ENCODE measurements at places on chromosomes 7 and 10.
A peak's percentile ranks its signal among the peaks of the same experiment; 100 is the strongest.

DNA sequence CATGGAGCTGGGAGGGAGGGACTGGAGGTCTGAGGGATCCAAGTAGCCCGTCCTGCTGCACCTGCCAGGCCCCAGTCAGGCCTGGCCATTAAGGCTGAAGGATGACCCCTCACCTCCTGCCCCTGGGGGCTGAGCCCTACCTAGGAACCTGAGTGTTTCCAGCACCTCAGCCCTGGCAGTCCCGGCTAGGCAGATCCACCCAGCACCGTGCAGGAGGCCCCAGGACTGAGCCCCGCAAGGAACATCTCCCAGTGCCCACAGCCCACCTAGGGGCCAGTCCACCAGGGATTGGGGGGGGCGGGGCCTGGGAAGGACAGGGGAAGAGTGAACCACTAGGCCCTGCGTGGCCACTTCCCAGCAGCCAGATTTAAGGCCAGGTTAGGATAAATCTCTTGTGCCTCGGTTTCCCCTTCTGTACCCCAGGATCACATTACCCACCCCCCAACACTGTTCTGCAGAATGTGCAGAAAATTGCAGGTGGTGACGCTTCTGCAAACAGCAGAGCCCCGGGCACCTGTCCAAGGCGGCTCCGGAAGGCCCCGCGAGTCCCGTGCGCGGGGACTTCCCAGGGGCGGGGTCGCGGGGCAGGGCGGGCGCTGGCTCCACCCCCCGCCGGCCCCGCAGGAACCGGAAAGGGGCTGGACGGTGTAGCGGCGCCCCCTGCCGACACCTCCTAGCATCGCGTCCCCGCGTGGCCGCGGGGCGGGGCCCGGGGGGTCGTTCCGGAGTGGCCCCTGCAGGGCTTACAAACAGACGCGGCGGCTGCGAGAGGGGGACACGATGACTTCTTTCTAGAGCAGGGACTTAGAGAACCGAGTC lies 55.9 kb downstream of the PWWP2B start:
- peak; percentile 70 for DNase-seq

DNA sequence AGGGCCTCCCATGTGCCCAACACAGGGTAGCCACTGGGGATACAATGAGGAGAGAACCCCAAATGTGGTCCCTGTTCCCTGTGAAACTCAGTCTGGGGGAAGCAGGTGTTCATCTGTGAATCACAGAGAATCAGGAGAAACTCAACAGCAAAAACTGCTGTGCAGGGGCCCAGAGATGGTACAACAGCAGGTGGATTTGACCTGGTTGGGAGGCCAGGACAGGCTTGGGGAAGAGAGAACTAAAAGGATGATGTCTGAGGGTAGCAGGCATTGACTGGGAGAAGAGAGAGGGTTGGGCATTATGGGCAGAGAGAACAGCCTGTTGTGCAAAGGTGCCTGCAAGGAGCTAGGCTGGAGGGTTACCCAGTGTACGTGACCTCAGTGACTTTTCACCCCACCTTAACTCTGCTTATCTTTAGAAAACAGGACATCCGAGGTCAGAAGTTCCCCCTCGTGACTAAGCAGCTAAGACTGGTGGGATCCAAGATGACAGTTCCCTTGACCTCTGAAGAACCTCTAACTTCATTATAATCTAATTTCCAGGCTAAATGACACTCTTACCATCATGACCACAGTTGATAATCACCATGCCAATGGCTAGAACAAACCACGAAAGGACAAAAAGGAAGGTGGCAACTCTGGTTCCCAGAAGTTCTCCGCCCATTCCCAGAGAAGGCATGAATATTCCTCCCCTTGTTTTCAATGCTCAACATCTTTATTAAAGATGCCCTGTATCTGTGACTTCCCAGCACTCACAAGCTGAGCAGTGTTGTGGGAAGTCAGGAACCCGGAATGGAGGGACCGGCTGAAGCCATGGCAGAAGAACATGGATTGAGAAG lies 5.1 kb upstream of the ADAMTS14 start:
- no peak for DNase-seq

- no peak for DNase-seq
Observed at GRCh38 chr10:101693651-101693977, 1.4 kb downstream of the FBXW4 start.

- DNase-seq = no peak
Observed at GRCh38 chr7:153430931-153431330, 621.3 kb upstream of the DPP6 start.

- peak; percentile 75 for DNase-seq
Observed at GRCh38 chr7:16268821-16269768, 152.2 kb downstream of the CRPPA start.

- peak; percentile 28 for DNase-seq
Observed at GRCh38 chr10:102918817-102919245, 737 bp downstream of the CNNM2 start.

- DNase-seq = peak; percentile 5
Observed at GRCh38 chr7:116736927-116737715, 65.1 kb downstream of the MET start.

- no peak for DNase-seq
Observed at GRCh38 chr10:113284635-113285034, 268.2 kb upstream of the HABP2 start.

- peak; percentile 55 for DNase-seq
Observed at GRCh38 chr7:149171892-149172533, 23.3 kb upstream of the ZNF282 start.

DNA sequence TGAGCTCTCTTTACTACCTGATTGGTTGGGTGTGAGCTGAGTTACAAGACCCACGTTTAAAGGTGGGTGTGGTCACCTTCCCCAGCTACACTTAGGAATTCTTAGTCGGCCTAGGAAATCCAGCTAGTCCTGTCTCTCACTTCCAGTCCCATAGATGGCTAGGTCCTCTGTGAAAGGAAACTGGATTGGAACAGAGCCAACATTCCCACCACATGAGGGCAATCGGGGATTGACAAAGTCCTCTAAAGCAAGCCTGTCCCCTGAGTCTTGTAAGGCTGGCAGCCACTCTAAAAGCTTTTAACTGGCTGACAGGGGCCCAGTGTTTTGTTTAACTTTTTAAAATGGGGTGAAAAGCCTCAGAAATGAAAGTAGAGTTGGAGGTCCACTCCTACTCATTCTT lies 15.1 kb upstream of the CROT start:
- DNase-seq = no peak

- no peak for DNase-seq
Observed at GRCh38 chr10:70324339-70324861, 40.6 kb upstream of the NPFFR1 start.

GRCh38 chr10:74067373-74068352 lies 69.7 kb downstream of the VCL start:
- DNase-seq = no peak

DNA sequence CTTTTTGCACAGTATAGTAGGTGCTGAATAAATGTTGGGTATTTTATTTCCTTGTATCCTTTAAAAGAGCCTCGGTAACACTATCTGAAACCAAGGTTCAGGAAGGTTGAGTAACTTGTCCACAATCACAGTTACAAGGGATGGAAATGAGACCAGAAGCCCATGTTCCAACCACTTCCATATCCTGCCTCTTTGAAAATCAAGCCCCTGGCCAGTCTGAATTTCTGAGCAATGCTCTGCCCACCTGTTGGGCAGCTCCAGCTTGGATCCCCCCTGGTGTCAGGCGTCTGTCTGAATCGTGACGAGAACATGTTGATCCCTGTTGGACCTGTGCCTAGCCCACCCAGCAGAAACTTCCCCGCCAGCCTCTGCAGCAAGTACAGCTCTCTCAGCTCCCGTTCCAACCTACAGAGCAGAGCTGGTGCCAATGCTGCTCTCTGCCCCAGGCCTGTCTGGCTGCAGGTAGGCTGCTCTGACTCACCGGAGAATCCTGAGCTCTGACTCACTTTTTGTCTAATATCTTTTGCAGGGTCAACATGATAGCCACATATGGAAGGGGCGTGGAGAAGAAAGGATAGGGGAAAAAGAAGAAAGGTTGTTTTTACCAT lies 595.5 kb downstream of the INHBA start:
- peak; percentile 72 for DNase-seq

GRCh38 chr7:4700577-4701235 lies 18.6 kb downstream of the FOXK1 start:
- DNase-seq = peak; percentile 62

GRCh38 chr10:62735464-62736167 lies 68.9 kb upstream of the ADO start:
- peak; percentile 60 for DNase-seq

DNA sequence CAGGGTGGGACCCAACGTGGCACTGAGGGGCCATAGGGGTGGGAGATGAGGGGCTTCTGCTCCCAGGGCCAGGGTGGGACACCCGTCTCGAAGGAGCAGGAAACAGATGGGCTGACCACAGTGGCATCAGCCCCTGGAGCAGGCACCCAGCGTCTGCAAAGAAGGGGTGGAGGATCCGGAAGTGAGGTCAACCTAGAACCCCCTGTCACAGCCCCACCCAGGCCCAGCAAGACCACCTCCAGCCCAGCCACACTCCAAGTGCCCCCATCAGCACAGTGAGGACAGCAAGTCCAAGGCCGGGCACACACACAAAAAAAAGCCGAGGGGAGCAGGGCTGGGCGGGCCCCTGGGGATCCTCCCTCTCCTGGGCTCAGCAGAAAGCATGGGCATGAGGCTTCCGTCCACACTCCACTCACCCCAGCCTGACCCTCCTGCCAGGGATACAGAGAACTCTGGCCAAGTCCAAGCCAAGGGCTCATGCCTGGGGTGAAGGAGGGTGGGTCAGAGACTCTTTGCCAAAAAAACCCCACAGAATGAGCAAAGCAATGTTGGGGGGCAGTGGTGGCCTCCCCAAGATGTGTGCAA lies 111.0 kb downstream of the FOXL3 start:
- DNase-seq = no peak

- no peak for DNase-seq
Observed at GRCh38 chr7:85081392-85081791, 105.5 kb downstream of the SEMA3D start.

DNA sequence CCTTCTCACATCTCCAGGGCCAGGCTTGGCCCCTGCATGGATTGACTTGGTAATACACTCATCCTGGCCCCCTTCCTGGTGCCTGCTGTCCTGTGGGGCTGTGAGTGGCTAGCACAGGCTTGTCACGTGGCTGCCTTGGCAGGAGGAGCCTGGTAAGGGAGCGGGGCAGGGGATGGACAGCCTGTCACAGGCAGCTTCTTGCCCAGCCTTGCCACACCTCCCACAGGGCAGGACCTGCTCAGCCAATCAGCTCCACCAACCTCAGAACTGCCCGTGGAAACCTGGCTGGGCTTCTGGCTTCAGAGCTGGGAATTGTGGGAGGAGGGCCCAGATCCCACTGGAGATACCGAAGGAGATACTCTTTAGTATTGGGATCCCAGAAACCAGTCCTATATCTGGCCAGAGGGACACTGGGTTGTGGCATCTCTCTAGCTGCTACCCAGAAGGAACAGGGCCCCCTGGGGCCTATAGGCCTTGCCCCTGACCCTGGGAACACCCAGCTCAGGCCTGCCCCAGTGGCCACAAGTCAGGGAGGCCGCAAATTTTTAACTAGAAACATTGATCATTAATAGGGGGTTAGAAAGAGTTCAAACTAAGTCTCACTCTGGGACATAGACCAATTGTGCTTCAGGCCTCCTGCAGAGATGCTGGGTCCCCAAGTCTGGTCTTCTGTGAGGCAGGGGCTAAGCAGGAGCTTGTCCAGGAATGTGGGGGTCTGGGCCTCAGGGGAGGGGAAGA lies at the start of gene HOGA1:
HOGA1 (plus strand) TSS at position 330 of the 738 bp plus-strand sequence; CDS start at position 645, 315 bp downstream.
- peak; percentile 55 for DNase-seq

GRCh38 chr10:84047258-84048010 lies 91.9 kb upstream of the GHITM start:
- DNase-seq = no peak

DNA sequence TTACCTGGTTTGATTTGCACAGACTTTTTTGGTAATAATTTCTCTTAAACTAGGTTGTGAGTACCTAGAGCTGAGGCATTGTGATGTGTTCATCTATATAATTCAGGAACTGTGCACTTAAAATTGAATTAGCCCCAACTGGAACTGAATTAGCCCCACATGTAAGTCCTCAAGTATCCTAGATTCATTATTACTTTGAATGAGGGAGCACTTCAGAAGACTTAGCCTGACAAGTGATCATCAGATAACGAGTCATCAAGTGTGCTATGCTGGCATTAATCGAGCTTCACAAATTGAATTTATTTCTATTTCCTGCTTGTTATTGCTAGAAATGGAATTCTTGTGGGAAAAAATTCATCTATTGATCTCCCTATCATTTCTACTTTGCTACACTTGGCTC lies 323.4 kb upstream of the SEMA3D start:
- DNase-seq = no peak

DNA sequence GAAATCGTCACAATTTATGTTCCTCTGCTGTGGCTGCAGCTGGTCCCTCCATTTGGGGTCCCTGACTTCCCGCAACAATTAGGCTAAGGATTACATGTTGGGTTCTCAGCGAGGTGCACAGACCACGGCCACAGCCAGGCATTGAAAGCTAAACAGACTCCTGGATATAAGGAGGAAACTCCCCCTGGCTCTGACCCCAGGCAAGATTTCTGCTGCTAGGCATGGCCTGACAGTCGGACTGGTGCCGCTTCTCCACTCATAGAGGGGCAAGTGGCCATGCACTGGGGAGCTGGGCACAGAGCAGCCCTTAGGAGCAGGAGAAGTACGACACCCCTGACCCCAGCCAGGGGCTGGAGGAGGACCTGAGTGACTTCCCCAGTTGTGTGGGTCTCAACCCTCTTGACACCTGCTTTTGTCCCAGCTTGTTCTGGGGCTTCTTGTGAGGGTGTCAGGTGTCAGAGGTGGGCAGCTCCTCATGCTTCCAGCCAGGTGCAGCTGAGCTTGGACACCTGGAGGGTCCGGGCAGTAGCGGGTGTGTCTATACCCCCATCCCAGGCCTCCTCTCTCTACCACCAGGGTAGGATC lies 38.3 kb downstream of the TSPAN15 start:
- no peak for DNase-seq

DNA sequence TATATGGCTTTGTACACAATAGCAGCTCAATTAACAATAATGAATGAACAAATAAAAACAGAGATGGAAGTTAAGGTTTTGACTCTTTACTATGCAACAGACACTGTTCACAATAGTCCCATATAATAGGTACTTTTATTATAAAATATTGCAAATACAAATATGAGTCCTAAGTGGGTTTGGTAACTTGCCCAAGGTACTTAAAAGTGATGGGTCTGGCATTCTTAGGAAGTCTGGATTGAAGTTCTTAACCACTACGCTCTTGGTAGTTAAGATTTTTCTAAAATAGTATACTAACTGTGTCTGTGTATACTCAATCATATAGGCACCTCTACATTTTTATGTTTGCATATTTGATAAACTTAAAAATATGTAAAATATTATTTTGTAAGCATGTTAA lies 55.5 kb downstream of the HGF start:
- DNase-seq = no peak

DNA sequence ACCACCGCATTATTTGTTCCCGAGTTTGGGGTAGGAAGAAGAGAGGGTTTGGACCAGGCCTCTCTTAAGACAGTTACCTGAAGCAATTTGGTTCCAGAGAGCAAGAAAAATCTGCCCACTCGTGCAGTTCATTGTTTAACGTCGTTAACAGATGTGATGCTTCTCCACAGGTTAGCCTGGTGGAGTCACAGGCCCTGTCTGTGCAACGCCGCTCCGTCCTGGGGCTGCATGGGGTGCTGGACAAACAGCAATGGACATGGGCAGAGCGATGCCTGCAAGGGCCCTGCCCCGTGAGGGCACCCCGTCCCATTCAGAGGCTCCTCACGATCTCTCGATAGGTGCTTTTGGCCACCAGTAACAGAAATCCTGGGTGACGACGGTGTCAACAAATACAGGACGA lies 9.7 kb downstream of the FOXL3 start:
- no peak for DNase-seq
